ENCODE measurements at places on chromosomes 3 and 15.

GRCh38 chr3:169308654-169309250 is 354.8 kb downstream of the MECOM start:
- DNase-seq: no peak

DNA sequence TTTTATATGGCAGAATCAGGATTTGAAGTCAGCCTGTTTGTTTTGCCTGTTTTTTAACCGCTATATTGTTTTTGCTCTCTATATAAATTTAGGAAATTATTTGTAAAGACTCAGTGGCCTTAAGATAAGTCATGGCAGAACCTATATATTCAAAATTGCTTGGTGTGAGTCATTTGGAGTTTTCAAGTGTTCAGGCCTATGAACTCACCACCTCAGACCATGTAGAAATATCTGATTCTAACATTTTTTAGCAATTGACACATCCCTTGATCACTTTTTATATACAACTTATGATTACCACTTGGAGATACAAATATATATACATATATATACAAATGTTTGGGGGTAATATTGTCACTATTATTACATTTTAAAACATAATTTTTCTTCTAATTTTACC is 95.7 kb downstream of the VGLL3 start:
- no peak for DNase-seq

GRCh38 chr15:74620636-74621545 is 5.3 kb downstream of the CLK3 start:
- DNase-seq: no peak

GRCh38 chr3:123292321-123293310 is 90.9 kb downstream of the SEC22A start:
- no peak for DNase-seq

DNA sequence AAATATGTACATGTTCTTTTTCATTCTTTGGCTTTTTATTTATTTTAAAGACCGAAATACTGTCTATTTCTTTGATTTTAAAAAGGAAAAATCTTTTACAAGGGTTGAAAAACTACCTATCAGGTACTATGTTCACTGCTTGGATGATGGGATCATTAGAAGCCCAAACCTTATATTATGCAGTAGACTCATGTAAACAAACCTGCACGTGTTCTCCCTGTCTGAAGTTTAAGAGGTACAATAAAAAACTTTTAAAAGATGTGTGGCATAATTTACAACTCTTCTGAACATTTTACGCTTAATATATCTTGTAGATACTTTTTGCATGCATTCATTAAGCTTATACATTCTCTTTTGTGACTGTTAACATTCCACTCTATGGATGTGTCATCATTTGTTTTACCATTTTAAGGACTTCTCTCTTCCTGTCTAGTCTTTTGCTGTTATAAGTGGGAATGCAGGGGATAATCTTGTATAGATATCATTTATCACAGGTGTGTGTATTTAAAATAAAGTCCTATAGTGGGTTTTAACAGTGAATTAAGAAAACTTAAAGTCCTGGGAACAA is 6.2 kb downstream of the MGA start:
- DNase-seq: no peak

- no peak for DNase-seq
These were observed 179.9 kb downstream of the FAM43A start for GRCh38 chr3:194865615-194866014.

DNA sequence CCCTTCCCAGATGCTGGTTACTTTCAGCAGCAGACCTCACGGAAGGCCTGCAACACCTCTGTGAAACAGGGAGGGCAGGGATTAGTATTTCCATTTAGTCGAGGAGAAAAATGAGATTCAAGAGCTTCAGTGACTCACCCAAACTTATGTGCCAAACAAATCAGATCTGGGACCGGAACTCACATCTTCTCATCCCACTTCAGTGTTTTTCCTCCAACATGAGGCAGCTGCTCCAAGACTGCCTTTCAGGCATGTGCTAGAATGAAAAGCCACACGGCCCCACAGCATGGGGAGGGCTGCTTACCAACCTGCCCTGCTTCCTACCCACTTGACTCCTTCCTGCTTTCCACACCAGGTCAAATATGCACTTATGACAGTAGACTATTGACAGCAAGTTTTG is 129.4 kb upstream of the SLC24A5 start:
- DNase-seq: no peak

- no peak for DNase-seq
These were observed 98.2 kb upstream of the NR2E3 start for GRCh38 chr15:71712182-71712581.

GRCh38 chr3:71430941-71431552 is 152.5 kb downstream of the FOXP1 start:
- DNase-seq: no peak

DNA sequence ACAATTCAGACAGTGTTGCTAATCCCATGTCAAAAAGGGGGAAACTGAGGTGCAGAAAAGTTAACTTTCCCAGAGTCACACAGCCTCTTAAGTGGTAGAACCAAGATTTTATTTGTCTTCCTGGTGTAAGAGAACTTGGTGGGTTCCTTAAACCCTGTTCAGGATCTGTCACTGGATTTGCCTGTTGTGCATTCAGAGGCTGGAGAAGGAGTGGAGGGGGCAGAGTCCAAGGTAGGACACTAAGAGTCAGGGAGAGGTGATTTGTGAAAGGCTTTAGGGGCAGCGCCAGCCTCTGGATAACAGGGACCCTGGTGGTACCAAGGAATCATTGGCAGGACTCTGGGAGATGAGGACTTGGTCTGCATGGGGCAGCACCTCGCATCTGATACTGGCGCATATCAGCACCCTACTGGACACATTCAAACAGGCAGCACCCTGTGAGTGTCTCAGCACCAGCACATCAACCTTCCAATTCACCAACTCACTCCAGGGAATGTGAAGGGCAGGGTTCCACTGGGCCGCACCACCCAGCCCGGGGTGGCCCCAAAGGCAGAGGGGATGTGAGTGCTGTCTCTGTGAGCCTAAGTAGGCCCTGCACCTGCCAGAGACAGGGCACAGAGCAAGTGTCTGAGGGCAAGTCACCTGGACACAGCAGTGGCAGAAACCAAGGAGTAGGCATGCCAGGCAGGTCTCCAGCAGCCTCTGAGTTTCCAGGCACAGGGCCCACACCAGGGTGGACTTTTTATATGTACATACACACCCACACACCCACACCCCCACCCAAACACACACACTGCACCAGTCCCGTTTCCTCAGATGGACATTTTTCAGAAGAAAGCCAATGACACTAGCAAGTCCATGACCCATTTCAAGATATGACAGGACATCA is 71.6 kb downstream of the LIPC start:
- DNase-seq: no peak

DNA sequence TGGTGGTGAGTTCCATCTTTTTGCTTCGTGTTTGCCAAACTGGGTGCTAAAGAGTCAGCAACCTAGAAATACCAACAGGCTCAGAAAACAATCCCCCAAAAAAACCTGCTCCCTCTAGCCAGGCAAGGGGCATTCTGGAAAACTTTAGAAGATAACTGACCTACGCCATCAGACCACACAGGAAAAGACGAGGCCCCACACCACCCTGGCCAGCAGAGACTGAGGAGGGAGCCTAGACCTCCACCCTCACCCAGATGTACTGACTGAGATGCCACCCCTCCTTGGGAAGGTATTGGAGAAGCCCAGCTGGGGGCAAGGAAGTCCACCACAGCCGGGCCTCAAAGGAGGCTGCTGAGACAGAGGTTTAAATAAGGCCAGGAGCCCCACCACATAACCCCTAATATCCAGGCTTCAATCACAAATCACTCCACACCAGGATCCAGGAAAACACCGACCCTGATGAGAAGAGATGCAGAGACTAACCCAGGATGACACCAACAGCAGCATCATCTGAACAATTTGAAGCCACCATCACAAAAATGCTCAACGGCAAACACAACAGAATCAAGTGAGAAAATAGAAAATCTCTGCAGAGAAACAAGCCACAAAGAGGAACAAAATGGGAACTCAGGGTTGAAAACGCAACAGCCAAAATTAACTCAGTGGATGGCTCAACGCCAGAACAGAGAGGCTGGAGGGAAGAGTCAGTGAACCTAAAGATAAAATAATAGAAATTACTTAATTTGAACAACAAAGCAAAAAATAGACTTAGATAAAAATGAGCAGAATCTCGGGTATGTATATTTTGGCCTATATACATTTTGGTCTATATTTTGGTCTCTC is 61.0 kb downstream of the TPRA1 start:
- DNase-seq: no peak

DNA sequence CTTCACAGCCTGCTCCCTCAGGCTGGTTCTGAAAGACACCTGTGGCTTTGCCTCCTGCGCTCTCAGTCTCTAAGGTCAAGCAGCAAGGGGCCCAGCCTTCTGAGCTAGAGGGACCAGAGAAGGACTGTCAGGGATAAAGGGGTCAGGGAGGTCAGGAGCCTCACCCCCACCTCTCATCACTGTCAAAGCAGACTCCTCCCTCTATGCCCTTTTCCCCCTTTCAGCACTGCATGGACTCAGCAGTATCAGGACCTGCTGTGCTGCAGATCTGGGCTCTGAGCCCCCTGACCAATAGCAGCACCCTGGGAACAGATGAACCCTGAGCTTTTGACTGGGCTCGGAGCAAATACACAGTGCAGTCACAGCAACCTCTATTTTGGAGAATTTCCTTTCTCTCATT is 3.2 kb upstream of the BMF start:
- DNase-seq: no peak

GRCh38 chr3:144553301-144553700 is 581.7 kb downstream of the DIPK2A start:
- DNase-seq: no peak

GRCh38 chr15:25903024-25903581 is 40.0 kb upstream of the ATP10A start:
- no peak for DNase-seq

GRCh38 chr15:74680456-74680855 is 15.4 kb downstream of the EDC3 start:
- DNase-seq: no peak

GRCh38 chr3:10352146-10352911 is 31.4 kb upstream of the SEC13 start:
- no peak for DNase-seq

DNA sequence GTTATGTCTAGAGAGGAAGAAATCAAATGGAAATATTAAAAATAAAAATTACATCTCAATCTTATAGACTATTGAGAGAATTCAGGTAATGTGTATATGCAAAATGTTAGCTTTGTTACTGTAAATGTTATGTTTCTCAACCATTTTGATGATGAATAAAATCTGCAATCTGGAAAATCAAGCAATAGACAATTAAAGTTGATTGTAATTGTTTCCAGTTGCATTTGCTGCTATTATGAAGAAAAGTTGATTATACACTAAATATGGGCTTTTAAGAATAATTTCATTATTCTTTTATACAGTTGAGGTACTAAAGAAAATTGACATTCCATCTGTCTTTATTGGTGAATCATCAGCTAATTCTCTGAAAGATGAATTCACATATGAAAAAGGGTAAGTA is 68.9 kb downstream of the PFN2 start:
- no peak for DNase-seq

DNA sequence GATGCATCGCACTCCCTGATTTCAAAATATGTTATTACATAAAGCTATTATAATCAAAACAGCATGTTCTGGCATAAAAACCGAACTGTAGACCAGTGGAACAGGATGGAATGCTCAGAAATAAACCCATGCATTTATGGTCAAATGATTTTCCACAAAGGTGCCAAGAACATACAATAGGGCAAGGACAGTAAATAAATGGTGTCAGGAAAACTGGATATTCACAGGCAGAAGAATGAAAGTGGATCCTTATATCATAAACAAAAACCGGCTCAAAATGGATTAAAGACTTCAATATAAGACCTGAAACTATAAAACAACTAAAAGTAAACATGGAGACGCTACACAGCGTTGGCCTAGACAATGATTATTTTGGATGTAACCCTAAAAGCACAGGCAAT is 22.6 kb downstream of the USP50 start:
- no peak for DNase-seq

- peak; percentile 20 for DNase-seq
These were observed 37.7 kb upstream of the GNB5 start for GRCh38 chr15:52228921-52229320.

DNA sequence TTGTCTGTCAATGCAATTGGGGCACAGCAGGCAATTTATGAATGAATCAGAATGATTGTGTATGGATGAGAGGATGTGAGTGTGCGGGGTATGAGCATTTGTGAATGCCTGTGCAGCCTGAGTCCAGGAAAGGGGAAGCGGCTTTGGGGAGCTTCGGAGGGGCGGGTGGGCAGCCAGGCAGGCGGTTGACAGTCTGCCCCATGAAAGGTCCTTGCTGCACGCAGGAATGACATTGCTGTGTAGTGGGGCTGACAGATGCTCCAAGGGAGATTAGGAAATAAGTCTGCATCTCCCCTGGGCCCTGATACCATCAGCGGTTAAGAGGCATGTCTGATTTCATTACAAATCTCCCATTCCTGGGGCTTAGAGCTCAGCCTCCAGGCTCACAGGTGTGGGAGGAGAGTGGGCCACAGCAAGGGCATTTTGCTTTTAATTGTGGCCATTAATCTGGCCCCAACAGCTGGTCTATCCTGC is 26.4 kb upstream of the TSPAN3 start:
- DNase-seq: no peak

- DNase-seq: no peak
These were observed 127.1 kb downstream of the DNAJB8 start for GRCh38 chr3:128339491-128340012.

- no peak for DNase-seq
These were observed 289.7 kb downstream of the RPLP1 start for GRCh38 chr15:69742361-69742760.

DNA sequence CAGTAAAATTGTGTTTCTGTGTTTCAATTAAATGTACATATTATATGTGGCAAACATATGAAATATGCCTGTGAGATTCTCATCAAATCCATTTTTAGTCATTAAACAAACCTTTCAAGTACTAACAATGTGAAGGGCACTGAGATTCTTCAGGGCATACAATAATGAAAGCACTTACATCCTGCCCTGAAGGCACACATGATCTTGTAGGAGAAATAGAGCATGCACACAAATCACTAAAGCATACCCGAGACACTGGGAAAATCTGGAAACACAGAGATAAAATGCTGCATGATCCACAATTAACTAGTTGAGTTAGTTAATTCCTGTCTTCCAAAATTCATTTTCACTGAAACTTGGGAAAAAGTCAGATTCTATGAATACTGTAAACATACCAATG is 810.5 kb upstream of the NECTIN3 start:
- DNase-seq: no peak

DNA sequence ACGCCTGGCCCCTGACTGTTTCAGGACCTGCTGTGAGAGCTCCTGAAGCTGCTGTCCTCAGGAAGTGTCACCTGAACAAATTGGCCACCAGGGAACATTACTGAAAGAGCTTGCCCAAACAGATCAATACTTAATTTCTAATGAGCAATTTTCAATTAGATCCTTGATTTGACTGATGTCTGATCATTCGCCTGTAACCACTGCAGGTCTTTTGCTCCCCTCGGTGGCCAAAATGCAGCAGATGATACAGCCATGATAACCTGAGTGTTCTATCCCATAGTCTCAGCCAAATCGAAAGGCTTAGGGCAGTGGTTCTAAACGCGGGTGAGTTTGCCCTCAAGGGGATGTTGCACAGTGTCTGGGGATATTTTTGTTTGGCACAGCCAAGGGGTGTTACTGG is 57.6 kb upstream of the MEX3B start:
- no peak for DNase-seq

Data from esophagus squamous epithelium (tissue), 5 donors.